ENCODE measurements at places on chromosomes 13 and 19. TPM values are rescaled to one million over a fixed set of nuclear protein-coding genes. Genes with fewer than 3 reads are reported as not detected.

The SLC5A5 gene
- 0.17 TPM for total RNA-seq

The ZSCAN5C gene
- not detected for total RNA-seq

The CGB3 gene
- total RNA-seq, result not detected

The HRC gene
- total RNA-seq, result not detected

The FXYD7 gene
- total RNA-seq, result not detected

The ZNF180 gene
- 7.7 TPM for total RNA-seq

The KLK5 gene
- total RNA-seq, result not detected

The ZNF549 gene
- 1.5 TPM for total RNA-seq

The UBE2L5 gene
- not detected for total RNA-seq

The CNN1 gene
- 0.40 TPM for total RNA-seq

The GNG8 gene
- total RNA-seq, result not detected

The LHB gene
- not detected for total RNA-seq

The CDC42EP5 gene
- 0.51 TPM for total RNA-seq

The GRIN2D gene
- total RNA-seq, result 11.8 TPM

The EPS8L1 gene
- 5.7 TPM for total RNA-seq

The IRGC gene
- not detected for total RNA-seq

The LAIR1 gene
- total RNA-seq, result not detected

The BRD4 gene
- 30.5 TPM for total RNA-seq

The CNMD gene
- total RNA-seq, result not detected

The CATSPERD gene
- total RNA-seq, result not detected

The CYP4F2 gene
- total RNA-seq, result not detected

The KIR3DL1 gene
- not detected for total RNA-seq

The KRTDAP gene
- total RNA-seq, result not detected

The CAB39L gene
- 1.6 TPM for total RNA-seq

The NLRP4 gene
- not detected for total RNA-seq

The ABHD8 gene
- total RNA-seq, result 4.5 TPM

The SIGLEC8 gene
- not detected for total RNA-seq

The ZNF837 gene
- 1.7 TPM for total RNA-seq
